ENCODE measurements at places on chromosomes 1 and 21. TPM values are rescaled to one million over a fixed set of nuclear protein-coding genes. Genes with fewer than 3 reads are reported as not detected.

The SPRR3 gene
- total RNA-seq = not detected

The CDCA8 gene
- 97.3 TPM for total RNA-seq

The HMGCS2 gene
- total RNA-seq = not detected

The TNN gene
- not detected for total RNA-seq

The BCL2L15 gene
- total RNA-seq = 1.1 TPM

The ETV3L gene
- total RNA-seq = not detected

The ELOA gene
- 31.0 TPM for total RNA-seq

The PLA2G2F gene
- not detected for total RNA-seq

The GCSAML gene
- not detected for total RNA-seq

The CHI3L2 gene
- 27.0 TPM for total RNA-seq

The PKLR gene
- total RNA-seq = not detected

The SYCP1 gene
- not detected for total RNA-seq

The PLA2G2A gene
- not detected for total RNA-seq

The KDM1A gene
- total RNA-seq = 54.7 TPM

The SPRR2A gene
- total RNA-seq = not detected

The CD84 gene
- 14.0 TPM for total RNA-seq

The ANKRD65 gene
- not detected for total RNA-seq

The NOL9 gene
- total RNA-seq = 43.6 TPM

The RGS5 gene
- total RNA-seq = 2.6 TPM

The TFAP2E gene
- 1.0 TPM for total RNA-seq

The CASQ2 gene
- total RNA-seq = not detected

The NUDT17 gene
- total RNA-seq = 3.8 TPM

The EXO1 gene
- 48.2 TPM for total RNA-seq

The RGSL1 gene
- total RNA-seq = not detected

The EDN2 gene
- not detected for total RNA-seq

The CLK2 gene
- total RNA-seq = 104 TPM

The ERICH3 gene
- total RNA-seq = not detected

The STK40 gene
- 69.7 TPM for total RNA-seq

The GOLPH3L gene
- 19.4 TPM for total RNA-seq

The NR1I3 gene
- total RNA-seq = not detected

The USH2A gene
- total RNA-seq = not detected

The MFSD2A gene
- total RNA-seq = 4.1 TPM

The ANKRD35 gene
- total RNA-seq = 0.76 TPM

The RGS13 gene
- not detected for total RNA-seq

The RGS16 gene
- 0.66 TPM for total RNA-seq

The CYYR1 gene
- total RNA-seq = not detected

The C1QB gene
- not detected for total RNA-seq

The SLC44A5 gene
- total RNA-seq = 0.26 TPM

The FNDC10 gene
- 9.3 TPM for total RNA-seq

The POU3F1 gene
- total RNA-seq = not detected

The BLACAT1 gene
- 0.16 TPM for total RNA-seq

The C1orf116 gene
- not detected for total RNA-seq

The LYPLAL1 gene
- 11.6 TPM for total RNA-seq

The MTARC2 gene
- total RNA-seq = not detected

The EDARADD gene
- 1.2 TPM for total RNA-seq

The PLA2G4A gene
- not detected for total RNA-seq

The LCE6A gene
- not detected for total RNA-seq

The SMCP gene
- not detected for total RNA-seq

The AMY1C gene
- total RNA-seq = not detected

The CCSAP gene
- 11.9 TPM for total RNA-seq

The SH2D5 gene
- total RNA-seq = not detected

The CR1L gene
- not detected for total RNA-seq

The KRTAP13-2 gene
- total RNA-seq = not detected

The PALMD gene
- not detected for total RNA-seq

The C8A gene
- total RNA-seq = not detected

All from activated CD8-positive, alpha-beta T cell treated with anti-CD3 and anti-CD28 coated beads, Interleukin-2, amount 10 ng/mL, durations not matched to agents 7 days and 5 days (primary cell).